Amygdala (tissue), 56 donors: ENCODE measurements at places on chromosomes 1 and 21.

- no peak for DNase-seq
Measured at GRCh38 chr1:224223819-224224714, 41.0 kb downstream of the DEGS1 start.

DNA sequence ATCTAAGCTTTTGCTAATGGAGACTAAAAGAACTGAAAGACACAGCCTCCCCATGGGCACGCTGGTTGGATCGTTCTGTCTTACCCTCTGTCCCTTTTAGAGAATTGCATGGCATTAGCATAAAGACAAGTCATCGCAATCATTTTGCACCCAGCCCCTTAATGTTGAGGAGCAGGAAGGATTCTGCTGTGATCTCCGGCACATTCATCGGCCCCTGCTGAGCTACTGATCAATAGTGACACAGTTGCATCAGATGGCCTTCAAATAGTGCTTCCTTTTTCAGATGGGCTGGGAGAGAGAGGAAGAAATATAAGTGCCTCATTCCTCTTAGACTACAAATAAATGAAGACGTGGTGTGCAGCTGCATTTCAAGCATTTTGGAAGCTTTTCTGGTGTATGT lies 75.4 kb downstream of the NOS1AP start:
- DNase-seq: no peak

- no peak for DNase-seq
Measured at GRCh38 chr1:170580636-170581440, 48.9 kb downstream of the GORAB start.

DNA sequence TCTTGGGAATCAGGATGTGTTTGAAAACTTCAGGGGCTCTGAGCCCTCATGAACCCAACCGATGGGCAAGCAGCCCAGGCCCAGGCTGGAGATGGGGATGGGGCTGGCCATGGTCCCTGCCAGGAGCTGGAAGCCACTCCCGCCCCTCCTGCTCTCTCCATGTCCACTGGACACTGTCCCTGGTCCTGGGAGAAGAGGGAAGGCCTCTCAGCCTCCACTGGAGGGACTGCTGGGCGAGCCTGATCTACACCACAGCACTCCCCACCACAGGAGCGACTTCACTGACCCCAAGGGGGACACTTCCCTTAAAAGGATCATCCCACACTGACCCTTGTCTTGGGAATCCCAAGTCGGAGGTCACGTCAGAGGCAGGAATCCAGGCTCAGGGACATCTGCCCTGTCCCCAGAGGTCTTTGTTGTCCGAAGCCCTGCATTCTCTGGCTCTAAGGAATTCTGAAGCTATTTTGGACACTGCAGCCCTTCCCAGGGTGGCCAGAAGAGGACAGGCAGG lies 16.9 kb upstream of the COL18A1 start:
- no peak for DNase-seq

DNA sequence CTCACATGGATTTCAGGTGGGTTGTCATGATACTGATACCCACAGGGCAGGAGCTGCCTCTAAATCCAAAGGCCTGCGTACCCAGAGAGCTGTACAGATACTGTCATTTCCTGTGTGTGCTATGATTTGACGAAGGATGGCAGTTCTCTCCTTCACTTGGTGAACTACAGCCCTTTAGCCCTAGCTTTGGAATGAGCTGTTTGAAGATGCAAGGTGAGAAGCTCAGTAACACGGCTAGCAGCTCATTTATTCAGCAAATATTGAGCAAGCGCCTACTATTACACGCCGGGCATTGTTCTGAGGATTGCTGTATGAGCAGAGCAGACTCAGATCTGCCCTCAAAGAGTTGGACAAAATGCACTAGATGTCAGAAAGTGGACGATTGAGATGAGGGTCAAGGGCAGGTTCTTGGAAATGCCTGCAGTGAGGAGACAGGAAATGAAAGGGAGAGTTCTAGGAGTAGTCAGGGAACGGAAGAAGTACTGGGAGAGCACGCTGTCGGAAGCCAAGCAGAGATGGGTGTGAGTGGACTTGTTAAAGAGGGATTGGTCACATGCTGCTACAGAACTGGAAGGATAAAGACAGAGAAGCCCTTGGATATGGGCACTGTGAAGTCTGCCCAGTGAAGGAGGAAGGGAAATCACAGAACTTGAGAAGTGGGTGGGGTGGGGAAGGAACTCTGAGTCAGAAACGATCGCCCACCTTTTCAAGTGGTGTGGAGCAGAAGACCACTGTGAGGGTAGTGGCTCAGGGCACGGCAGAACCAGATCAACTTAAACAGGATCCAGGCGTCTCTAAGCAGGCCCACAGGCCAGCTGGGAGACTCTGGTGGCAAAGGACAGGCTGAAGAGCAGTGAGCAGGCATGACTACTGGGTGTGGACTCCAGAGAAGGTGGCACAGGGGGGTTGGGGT lies 7.1 kb downstream of the PTGFRN start:
- no peak for DNase-seq
